ENCODE measurements at places on chromosomes 5 and 9. TPM values are rescaled to one million over a fixed set of nuclear protein-coding genes. Genes with fewer than 3 reads are reported as not detected.

DNA sequence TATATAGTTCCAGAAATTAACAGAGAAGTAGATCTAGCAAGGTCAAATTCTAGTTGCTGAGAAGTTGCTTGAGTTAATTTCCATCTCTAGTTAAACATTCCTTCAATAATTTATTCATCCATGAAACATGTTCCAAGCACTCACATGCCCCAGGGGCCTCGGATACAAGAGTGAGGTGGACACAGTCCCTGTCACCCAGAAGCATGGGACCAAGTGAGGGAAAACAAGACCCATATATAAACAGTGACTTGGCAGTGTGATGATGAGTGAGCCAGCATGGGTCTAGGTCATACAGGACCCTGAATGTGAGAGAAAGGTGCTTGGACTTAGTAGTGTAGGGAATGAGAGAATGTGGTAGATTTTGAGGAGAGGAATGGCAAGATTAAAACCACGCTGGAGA, 216.9 kb downstream of the TTLL11 start:
- no peak overlapping the region for H3K27ac ChIP-seq
- H3K36me3 ChIP-seq = no peaks in the 10 kb centered on the region
- no peak overlapping the region for H3K4me3 ChIP-seq
- no peaks in the 10 kb centered on the region for H3K4me1 ChIP-seq
- no peak for DNase-seq
- no peaks in the 10 kb centered on the region for H3K27me3 ChIP-seq

- H3K4me3 ChIP-seq = no peak overlapping the region
- H3K27me3 ChIP-seq = no peaks in the 10 kb centered on the region
- H3K36me3 ChIP-seq = peaks cover 46% of the 10 kb centered on the region
- DNase-seq = no peak
- H3K4me1 ChIP-seq = no peaks in the 10 kb centered on the region
These were observed 50.6 kb downstream of the LRSAM1 start for GRCh38 chr9:127501821-127502343.

Gene CTXN3
- not detected for total RNA-seq

- DNase-seq = peak; percentile 56
- H3K4me1 ChIP-seq = peaks cover 17% of the 10 kb centered on the region
- H3K27me3 ChIP-seq = no peaks in the 10 kb centered on the region
- no peak overlapping the region for H3K4me3 ChIP-seq
- no peaks in the 10 kb centered on the region for H3K36me3 ChIP-seq
- H3K27ac ChIP-seq = no peak overlapping the region
These were observed 13.6 kb upstream of the COL27A1 start for GRCh38 chr9:114141553-114142402.

Gene PCDHA1
- not detected for total RNA-seq

Gene S1PR3
- total RNA-seq = 6.4 TPM

DNA sequence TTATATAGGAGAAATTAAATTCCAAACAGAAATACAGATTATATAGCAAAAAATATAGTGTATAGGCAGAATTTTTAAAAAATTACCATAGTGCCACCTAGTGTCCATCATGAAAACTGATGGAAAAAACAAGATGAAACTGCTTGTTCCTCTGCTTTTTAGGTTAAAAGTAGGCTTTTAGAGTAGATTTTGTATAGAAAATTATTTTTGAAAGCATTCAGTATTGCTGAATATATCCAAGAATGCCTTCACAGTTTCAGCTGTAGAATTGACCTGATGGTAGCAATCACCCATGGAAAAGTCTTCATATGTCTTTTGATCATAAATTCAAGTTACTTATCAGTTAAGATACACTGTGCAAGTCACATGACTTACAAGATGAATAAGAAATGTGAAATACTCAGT, 19.7 kb downstream of the RIOK2 start:
- no peak overlapping the region for H3K4me3 ChIP-seq
- H3K36me3 ChIP-seq = peaks cover 27% of the 10 kb centered on the region
- H3K27ac ChIP-seq = no peak overlapping the region
- H3K4me1 ChIP-seq = no peaks in the 10 kb centered on the region
- no peak for DNase-seq
- no peaks in the 10 kb centered on the region for H3K27me3 ChIP-seq

DNA sequence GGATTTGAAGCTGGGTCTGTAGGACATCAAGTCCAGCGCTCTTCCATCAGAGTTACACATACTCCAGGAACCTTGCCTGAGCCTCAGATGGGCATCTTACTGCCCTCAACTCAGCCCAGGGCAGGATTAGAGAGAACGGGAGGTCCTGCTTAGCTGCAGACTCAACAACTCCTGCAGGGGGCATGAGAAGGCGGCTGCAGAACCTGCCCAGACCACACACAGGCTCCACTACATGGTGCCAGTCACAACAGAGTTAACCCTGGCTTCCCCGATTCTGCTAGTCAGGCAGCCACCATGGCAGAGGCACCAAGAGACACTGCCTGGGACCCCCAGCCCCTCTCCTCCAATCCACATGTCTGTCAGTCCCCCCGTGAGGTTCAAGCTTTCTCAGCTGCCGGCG, 23.9 kb upstream of the CPLX2 start:
- no peaks in the 10 kb centered on the region for H3K4me1 ChIP-seq
- H3K27me3 ChIP-seq = no peaks in the 10 kb centered on the region
- no peak overlapping the region for H3K4me3 ChIP-seq
- DNase-seq = no peak
- no peak overlapping the region for H3K27ac ChIP-seq
- no peaks in the 10 kb centered on the region for H3K36me3 ChIP-seq

GRCh38 chr5:117779171-117779570, 1204.5 kb upstream of the SEMA6A start:
- no peak overlapping the region for H3K27ac ChIP-seq
- DNase-seq = no peak
- H3K36me3 ChIP-seq = no peaks in the 10 kb centered on the region
- no peak overlapping the region for H3K4me3 ChIP-seq
- H3K4me1 ChIP-seq = no peaks in the 10 kb centered on the region

Gene CENPK
- not detected for total RNA-seq

GRCh38 chr5:127650022-127650421, 1.1 kb downstream of the CTXN3 start:
- H3K4me1 ChIP-seq = no peaks in the 10 kb centered on the region
- H3K27me3 ChIP-seq = no peaks in the 10 kb centered on the region
- no peak for DNase-seq
- H3K36me3 ChIP-seq = no peaks in the 10 kb centered on the region
- no peak overlapping the region for H3K27ac ChIP-seq

DNA sequence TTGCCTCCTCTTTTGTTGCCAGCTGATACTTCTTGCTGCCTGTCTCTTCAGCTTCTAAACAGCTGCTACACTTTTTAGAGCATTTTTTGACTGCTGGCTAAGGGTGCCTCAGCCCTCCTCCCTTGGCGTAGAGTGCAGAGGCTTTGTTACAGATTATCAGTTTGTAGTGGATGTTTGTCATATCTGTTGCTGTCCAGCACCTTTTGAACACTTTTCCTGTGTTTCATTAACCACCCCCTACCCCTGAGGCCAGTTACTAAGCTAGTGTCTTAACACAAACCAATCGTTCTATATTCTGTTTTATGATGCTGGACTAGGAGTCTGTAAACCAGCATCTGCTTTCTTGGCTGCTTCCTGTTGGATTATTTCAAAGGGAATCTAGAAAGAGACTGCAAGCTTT, 441.5 kb downstream of the DNAH5 start:
- no peak for DNase-seq
- no peak overlapping the region for H3K4me3 ChIP-seq

GRCh38 chr5:58972301-58972700, 389.4 kb downstream of the RAB3C start:
- no peaks in the 10 kb centered on the region for H3K27me3 ChIP-seq
- no peak overlapping the region for H3K4me3 ChIP-seq
- no peak overlapping the region for H3K27ac ChIP-seq
- peaks cover 25% of the 10 kb centered on the region for H3K36me3 ChIP-seq
- H3K4me1 ChIP-seq = no peaks in the 10 kb centered on the region

Gene MAPK9
- 54.1 TPM for total RNA-seq

Gene TICAM2
- 1.4 TPM for total RNA-seq

DNA sequence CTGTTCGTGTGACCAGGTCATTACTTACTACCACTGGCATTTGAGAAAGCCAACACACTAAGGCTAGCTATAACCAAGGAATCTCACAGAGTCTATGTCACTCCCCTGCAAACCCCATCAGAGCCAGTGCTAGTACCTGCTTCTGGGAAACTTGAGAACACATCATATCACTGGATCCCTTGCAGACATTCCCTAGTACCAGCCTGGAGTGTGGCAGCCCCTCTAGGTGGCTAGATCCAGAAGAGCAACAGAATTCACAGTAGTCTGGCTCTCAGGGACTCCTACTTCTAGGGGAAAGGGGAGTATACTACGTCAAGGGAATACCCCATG, 73.8 kb upstream of the RUSC2 start:
- no peaks in the 10 kb centered on the region for H3K4me1 ChIP-seq
- H3K27ac ChIP-seq = no peak overlapping the region
- H3K4me3 ChIP-seq = no peak overlapping the region
- H3K27me3 ChIP-seq = no peaks in the 10 kb centered on the region
- H3K36me3 ChIP-seq = no peaks in the 10 kb centered on the region

DNA sequence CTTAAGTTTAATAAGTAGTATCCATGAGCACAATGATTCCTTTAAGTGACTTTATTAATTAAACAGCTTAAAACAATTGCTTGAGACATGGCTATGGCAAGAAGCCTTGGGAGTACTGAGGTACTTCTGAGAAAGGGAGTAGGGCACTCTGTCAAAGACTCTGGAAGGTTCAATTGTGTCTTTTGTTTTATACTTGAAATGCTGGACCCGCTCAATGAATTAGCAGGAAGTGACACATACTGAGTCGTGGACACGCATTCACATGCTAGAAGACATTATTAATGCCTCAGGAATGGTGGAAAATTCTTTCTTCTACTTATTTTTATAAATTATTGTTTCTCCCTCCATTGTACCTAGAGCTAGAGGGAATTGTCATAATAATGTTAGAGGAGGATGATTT, 347.3 kb upstream of the ZNF608 start:
- H3K27ac ChIP-seq = no peak overlapping the region
- H3K27me3 ChIP-seq = no peaks in the 10 kb centered on the region

DNA sequence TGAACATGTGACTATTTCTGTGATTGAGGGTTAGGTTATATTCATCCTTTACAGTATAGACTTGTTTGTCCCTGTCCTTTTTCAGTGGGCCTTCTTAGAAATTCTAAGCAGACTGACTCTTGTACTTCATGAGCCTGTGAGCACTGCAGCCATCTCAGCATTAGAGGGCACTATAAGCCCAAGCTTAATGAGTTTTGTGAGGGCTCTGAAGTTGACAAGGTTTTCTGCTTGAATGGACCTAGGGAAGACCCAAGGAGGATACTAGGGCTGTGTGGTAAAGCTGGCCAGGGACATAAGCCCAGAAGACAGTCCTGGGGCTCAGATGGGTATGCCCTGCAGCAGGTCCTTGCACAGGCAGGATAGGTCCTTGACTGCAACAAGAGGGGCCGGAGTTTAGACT, 126.5 kb downstream of the MRPS30 start:
- no peak overlapping the region for H3K4me3 ChIP-seq
- no peak overlapping the region for H3K27ac ChIP-seq
- peak; percentile 12 for DNase-seq
- no peaks in the 10 kb centered on the region for H3K27me3 ChIP-seq
- H3K4me1 ChIP-seq = peaks cover 8% of the 10 kb centered on the region
- H3K36me3 ChIP-seq = no peaks in the 10 kb centered on the region

Gene DIPK1B
- total RNA-seq = 23.6 TPM

Gene SMARCA2
- total RNA-seq = 208 TPM

Data from thyroid gland (tissue), 4 donors.